ENCODE measurements at places on chromosomes 1 and 21.

DNA sequence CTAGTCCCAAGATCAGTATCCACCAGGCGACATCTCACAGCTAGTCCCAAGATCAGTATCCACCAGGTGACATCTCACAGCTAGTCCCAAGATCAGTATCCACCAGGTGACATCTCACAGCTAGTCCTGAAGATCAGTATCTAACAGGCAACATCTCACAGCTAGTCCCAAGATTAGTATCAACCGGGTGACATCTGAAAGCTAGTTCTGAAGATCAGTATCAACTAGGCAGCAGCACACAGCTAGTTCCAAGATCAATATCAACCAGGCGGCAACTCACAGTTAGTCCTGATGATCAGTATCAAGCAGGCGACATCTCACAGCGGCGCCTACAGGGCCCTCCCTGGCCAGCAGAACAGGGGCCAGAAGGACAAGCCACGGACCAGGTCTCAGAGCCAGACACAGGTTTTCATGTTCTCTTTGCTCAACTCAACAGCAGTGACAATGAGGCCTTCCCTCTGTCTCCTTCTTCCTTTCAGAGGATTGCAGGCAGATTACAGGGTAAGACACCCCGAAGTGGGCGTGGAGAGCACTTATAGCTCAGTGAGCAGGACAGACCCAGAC is 32.5 kb downstream of the NPHP4 start:
- DNase-seq = no peak

DNA sequence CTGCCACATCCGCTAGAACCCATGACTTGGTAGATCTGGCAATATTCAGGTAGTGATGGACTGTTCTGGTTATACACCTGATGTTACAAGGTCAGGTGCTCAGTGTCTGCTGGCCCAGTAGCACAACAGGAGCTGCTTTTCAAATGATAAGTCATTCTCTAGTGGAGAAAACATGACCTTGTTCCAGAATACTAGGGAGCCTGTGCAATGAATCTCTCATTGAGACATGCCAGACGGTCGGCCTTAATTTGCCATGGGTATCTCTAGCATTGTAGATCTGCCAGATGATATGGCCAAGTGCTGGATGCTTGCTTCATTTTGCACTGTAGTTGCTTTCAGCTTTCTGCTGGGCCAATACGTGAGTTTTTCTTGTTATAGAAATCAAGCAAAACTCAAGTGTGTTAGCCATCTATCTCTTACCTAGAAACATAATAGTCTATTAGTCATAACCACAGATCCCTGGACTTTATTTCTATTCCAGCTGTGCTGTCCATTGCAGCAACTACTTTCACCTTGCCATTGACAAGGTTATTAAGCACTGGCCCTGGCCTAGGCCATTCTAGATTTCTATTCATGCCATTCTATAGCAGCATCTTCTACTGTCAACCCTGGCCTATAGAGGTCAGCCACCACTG is 13.9 kb upstream of the CENPF start:
- no peak for DNase-seq

DNA sequence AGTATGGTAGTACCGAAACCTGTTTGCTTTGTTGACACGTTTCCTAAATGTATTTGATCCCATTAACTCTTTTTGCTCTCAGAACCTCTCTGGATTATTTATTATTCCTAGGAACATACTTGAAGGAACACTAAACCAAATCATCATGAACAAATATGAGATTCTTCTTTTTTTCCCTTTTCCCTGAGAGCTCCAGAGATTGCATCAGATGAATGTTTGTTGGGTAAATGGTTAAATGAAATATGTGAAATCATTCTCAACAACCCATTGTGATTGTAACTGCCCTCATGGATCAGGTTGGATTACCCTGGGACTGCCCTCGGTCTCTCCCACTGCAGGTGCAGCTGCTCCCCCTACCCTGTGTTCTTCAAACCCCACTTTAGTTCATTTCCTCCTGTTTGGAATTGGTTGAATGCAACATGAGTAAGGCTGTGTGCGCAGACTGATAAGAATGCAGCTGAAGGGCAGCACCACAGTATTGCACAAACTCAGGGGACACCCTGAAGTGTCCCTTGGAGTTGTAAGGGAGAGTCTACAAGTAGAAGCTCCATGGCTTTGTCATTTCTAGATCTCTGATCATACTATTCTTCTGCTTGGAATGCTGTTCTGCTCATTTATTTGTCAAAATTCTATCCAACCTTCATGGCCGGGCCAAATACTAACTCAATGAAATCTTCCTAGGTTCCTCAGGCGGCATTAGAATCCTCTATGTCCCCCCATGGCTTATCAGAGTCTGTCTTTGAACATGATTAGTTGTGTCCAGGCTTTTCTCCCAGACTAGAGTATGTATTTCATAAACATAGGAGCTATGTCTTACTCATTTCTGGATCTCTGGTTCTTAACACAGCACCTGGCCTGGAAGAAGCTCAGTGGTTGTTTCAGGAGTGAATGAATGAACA is 47.1 kb upstream of the NEK2 start:
- no peak for DNase-seq

DNA sequence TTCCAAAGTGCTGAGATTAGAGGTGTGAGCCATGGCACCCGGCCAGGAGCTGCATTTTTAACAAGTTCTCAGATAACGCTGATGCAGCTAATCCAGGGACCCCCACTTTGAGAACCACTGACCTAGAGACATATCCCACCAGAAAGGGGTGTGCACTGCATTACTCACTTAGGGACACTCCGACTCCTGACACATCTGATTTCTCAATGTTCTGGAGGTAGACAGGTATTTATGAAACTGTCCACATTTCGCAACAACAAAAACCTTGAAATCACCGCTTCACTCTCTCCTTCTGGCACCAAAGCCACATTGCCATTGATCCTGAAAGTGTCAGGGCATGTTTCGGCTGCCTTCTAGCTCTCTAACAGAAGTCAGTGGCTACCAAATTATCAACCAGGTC is 23.2 kb upstream of the CAMTA1 start:
- DNase-seq = no peak

GRCh38 chr1:209302779-209303568 is 280.5 kb upstream of the CAMK1G start:
- DNase-seq = no peak

- peak; percentile 87 for DNase-seq
Measured at GRCh38 chr1:41573785-41574713, 89.6 kb upstream of the EDN2 start.

DNA sequence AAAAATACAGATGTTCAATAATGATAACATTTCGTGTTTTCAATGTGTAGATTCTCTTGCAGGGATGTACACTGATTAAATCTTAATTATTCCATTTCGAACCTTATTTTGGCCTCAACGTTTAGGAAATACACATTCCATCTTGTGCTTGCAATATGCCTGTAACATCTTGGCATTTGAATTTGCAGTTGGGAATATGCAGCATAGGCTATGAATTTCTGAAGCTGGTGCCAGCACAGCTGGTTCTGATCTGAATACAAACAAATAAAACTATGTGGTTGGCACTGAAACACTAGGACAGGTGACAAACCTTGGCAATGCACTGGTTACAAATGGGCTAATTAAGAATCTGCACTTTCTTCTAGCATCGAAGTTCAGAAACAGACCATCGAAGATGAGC is 108.4 kb downstream of the ERG start:
- no peak for DNase-seq

DNA sequence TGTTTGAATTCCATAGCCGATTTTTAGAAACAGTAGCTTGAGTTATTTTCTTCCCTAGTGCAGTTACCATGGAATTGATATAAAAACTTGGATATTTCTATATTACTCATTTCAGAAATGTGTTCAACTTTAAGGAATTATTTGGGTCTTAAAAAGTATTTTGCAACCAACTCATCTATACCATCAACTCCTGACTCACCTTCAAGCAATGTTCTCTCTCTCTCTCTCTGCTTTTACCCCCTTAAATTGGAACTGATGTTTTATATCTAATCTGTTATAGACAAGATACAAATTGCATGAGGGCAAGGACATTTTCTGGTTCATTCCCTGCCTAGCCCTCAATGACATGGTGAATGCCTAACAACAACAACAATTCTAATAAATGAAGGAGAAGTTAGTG is 214.7 kb upstream of the NRIP1 start:
- peak; percentile 40 for DNase-seq

DNA sequence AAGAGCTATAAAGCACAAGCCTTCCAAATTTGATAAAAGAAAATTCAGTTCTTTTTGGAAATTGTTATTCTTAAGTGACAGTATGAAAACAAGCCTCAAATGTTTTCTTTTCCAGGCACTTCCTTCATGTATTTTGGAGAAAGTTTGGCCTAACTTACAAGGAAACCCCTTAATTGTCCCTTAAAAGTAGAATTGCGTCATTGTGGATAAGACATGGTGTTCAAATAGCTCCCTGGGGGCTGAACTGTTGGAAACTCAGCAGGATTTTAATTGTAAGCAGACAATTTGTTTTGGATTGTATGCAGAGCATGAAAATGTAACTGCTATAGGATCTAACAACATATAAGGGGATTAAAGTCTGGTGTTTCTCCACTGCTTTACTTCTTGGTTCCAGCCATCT is 35.4 kb upstream of the FGGY start:
- DNase-seq = peak; percentile 74

- DNase-seq = no peak
Measured at GRCh38 chr21:27796106-27796505, 829.2 kb upstream of the ADAMTS5 start.

GRCh38 chr1:92037400-92037799 is 7.6 kb downstream of the EPHX4 start:
- DNase-seq = peak; percentile 68

- no peak for DNase-seq
Measured at GRCh38 chr21:31107871-31108270, 69.6 kb upstream of the KRTAP19-8 start.

DNA sequence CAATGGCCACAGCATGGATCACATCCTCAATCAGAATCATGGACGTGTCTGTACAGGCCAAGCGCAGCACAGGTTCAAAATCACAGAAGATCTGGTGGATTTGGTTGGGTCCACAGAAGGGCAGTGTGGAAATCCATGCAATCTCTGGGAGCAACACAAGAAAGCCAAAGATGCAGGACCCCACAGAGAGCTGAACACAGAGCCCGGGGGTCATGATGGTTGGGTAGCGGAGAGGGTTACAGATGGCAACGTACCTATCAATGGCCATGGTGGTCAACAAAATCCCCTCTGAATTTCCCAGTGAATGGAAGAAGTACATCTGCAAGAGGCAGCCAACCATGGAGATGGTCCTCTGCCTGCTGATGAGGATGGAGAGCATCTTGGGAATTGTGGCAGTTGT is 3.9 kb upstream of the OR6K3 start:
- no peak for DNase-seq

DNA sequence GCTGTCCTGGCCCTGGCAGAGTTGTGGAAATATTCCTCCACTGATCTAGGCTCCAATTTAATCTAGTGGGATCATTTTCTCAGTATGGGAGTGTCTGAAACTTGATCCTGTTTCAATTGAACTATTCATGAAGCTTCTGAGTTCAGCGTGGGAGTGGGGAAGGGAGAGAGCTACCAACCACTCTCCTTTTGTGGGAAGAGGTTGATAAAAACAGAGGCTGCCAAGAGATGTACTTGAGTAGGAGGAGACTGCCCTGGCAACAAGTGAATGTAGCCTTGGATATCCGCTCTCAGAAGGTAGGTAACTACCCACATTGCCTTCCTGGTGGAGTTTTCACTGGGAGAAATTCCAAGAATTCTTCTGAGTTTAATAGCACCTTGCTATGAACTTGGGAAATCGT is at the start of gene CTXND2:
Gene CTXND2 (plus strand): TSS at position 119 of the 400 bp plus-strand sequence. CDS start 25,179 bp downstream, outside the sequence.
- DNase-seq = no peak

DNA sequence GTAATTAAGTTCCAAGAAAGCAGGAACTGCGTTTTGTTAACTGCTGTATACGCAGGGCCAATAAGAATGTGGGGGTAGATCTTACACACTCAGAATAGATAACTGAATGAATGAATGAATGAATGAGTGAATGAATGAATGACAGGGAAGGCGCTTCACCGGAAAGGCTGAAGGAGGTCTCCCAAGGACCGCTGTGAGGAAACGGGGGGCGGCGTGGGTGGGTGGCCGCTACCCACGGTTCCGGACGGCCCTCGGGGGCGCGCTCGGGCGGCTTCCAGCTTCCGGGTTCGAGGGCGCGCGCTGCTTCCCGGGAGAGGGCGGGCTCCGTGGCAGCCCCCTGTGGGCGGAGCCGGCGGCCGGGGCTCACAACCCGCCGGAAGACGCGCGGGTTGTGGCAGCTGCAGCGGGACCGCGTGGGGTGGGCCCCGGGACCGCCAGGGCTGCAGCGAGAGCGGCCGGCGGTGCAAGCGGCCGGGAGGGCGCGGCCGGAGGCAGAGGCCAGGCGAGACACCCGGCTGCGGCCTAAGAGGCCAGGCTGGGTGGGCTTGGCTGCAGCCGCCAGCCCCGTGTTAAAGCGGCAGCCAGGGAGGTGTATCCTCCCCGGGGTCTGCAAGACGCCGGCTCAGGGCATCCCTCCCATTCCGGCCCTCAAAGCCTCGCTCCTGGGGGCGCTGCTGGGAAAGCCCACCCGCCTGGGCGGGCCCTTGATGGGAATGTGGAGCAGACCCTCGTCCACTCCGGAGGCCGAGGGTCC is at the start of gene ZFP69:
Gene ZFP69 (plus strand): TSS at position 367 of the 754 bp plus-strand sequence. CDS start 2,072 bp downstream, outside the sequence.
- peak; percentile 78 for DNase-seq

DNA sequence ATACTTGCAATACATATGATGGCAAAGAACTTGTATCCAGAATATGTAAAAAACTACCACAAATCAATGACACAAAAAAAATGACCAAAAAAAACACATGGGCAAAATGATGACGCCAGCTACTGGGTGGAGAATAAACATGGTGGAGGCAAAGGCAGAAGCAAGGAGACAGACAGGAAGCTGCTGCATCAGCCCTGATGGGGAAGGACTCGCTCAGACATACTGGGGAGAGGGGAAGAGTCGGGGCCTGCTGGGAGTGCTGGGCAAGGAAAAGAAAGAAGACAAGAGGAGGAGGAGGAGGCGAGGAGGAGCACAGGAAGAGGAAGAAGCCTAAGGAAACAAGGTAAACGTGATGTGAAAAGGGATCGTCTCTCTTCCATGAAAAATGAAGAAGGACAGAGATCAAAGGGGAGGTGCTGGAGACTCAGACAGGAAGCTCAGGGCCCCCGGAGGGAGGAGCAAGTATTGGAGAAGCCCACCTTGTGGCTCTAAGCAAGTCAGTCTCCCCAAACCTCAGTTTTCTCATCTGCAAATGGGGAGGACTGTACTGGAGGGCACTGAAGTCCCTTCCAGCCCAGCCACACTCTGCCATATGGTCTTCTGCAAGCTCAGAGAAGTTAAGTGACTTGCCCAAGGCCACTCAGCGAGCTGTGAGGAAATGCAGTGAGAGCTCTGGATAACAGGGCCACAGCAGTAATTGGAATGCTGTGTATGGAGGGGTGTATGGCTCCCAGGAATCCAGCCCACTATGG is 24.2 kb downstream of the OLFML2B start:
- no peak for DNase-seq

All from fibroblast of skin of scalp (primary cell).